ENCODE measurements at places on chromosomes 2 and 18.
A peak's percentile ranks its signal among the peaks of the same experiment; 100 is the strongest.

- no peak for DNase-seq
These were observed 137.1 kb upstream of the TWIST2 start for GRCh38 chr2:238710787-238711186.

GRCh38 chr2:11811036-11811654 lies 64.7 kb downstream of the LPIN1 start:
- no peak for DNase-seq

DNA sequence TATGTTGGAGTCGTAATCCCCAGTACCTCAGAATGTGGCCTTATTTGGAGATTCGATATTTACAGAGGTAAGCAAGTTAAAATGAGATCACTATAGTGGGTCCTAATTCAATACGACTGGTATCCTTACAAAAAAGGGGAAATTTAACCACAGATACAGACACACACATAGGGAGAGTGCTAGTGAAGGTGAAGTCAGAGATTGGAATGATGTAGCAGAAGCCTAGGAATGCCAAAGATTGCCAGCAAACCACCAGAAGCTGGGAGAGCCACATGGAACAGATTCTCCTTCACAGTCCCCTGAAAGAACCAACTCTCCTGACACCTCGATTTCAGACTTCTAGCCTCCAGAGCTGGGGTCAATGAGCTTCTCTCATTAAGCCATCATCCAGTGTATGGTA lies 17.7 kb upstream of the ACTR3 start:
- DNase-seq: no peak

DNA sequence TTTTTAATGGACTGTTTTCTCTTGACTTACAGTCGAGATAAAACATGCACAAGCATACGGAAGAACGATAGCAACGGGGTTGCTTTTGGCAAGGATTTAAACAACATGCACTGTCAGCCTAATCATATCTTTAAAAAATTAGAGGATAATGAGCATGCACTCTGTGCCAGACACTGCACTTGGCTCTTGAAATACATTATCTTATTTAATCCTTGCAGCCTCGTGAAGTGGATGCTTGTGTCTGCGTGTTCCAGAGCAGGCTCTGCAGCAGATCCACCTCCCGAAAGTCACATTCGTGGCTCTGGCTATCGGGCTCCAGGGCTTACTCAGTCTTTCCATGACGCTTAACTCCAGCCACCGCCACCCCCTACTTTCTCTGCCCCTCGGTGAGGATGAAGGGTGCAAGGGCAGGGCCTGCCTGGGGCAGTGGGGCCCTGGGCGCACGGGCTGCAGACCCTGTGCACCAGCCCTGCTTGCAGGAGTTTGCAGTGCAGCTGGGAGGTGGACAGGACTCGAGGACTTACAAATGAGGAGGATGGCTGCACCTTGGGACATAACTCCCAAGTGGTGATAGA lies 61.7 kb downstream of the ACKR3 start:
- no peak for DNase-seq

DNA sequence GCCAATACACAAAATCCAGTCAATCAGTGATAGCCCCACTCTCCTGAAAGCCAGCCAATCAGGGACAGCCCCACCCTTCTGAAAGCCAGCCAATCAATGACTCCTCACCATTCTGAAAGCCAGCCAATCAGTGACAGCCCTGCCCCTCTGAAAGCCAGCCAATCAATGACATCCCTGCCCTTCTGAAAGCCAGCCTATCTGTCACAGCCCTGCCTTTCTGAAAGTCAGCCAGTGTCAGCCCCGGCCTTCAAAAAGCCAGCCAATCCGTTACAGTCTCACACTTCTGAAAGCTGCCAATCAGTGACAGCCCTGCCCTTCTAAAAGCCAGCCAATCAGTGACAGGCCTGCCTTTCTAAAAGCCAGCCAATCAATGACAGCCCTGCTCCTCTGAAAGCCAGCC lies 95.9 kb upstream of the HDAC4 start:
- DNase-seq: no peak

GRCh38 chr2:153152036-153152435 lies 326.5 kb downstream of the RPRM start:
- no peak for DNase-seq

DNA sequence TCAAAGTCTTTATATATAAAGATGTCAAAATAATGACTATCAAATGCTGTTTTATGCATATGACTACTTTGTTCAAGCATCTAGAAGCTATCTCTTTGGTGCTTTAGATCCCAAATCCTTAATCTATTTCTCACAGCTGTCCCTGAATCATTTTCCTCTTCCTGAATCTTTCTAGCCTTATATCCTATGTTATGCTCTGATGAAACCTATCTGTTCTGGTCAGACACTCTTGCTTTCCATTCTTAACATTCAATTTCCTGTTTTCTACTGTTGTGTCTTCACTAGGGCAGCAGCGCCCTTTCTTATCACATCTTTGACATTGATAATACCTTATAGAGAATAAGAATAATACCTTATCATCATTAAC lies 6.3 kb upstream of the PARD3B start:
- DNase-seq: no peak

- no peak for DNase-seq
These were observed 52.7 kb downstream of the MAP2 start for GRCh38 chr2:209476367-209477208.

DNA sequence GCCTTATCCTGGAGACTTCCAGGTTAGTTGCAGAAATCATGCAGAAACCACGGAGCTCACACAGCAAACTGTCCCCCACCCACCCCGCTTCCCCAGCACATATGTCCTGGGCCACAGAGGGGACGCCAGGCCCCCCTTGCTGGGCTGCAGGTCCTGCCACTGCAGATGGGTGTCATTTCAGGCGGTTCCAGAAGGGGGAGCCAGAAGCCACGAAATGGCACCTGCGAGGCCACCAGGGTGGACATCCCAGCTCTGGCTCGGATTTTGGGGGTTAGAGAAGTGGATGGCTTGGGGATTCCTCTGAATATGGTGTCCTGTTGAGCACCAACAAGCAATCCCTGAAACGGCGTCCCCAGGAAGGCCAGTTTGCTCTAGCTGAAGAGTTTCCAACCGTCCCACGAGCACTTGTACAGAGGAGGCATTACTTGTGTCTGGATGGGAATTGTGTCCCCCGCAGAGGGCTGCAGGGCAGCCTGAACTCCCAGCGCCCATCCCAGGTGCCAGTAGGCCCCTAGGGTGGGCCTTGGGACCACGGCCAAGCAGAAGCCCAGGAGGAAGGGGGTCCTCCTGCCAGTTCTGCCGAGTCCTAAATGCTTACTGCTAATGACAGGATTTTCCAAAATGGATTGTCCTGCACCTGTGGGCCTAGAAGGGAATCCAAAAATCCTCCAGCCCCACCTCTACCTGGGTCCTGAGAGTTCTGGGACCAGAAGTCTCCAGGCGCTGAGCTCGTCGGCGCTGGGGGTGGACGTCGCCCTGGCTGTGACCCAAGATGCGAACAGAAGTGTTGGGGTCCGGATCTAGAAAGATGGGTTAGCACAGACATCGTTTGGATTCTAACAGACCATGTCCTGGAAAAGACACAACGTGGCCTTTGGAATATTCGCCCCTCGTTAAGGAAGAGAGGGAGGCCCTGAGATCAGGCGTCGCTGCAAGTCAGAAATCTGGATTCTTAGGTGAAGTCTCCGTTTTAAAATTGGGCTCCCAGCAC lies 14.6 kb upstream of the NFATC1 start:
- peak; percentile 69 for DNase-seq

- no peak for DNase-seq
These were observed 20.0 kb upstream of the SGPP2 start for GRCh38 chr2:222404151-222404905.

DNA sequence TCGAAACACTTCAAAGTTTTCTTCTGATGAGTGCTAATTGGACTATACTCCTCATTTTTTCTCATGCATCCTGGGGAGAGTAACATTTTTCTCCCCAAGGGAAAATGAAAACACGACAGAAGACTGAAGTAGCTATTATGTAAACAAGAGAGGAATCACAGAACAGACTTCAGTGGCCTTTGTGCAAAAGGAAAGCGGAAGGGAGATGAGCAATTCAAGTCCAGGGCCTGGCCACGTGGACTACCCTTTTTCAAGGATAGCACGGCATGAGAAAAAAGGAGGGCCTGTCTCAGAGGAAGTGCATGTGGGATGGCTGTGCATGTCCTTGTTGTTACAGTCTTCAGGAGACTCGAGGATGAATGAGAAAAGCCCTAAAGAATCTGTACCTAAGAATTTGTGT lies 43.8 kb upstream of the KCNE4 start:
- no peak for DNase-seq

GRCh38 chr2:232416521-232417470 lies 10.2 kb downstream of the ALPG start:
- no peak for DNase-seq

DNA sequence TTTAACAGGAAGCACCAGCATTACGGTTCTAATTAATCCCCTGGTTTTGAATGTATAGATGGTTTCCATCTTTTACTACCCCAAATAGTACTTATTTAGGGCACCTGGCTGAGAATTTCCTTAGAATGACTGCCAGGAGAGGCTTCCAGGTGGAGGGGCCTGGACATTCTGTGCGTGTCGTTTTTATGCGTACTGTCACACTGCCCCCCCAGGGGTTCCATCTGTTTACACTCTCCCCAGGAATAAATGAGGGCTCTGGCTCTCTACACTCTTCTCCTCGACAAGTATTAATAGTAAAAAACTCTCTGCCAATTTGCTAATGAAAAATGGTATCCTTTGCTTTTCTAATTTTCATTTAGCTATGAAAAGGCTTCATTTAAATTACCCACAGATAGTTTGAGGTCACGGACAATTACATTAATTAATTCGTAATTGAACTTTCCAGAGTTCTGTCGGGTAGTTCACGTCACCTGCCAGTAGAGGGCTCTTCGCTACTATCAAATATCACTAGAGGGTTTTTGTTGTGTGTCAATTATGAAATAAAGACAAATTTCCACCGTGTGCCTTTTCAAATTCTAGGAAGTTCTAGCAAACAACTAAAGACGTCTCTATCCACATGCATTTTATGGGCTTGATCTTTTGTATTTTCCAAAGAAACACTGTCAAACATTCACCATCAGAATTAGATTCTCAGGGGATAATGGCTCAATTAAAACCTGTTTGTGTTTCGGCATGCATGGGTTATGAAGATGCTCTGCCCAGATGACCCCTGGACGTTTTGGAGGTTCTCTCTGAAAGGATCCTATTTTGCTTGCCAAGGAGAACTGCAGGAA lies 88.8 kb upstream of the ASB18 start:
- DNase-seq: no peak

GRCh38 chr2:225091336-225091735 lies 49.1 kb upstream of the DOCK10 start:
- no peak for DNase-seq

DNA sequence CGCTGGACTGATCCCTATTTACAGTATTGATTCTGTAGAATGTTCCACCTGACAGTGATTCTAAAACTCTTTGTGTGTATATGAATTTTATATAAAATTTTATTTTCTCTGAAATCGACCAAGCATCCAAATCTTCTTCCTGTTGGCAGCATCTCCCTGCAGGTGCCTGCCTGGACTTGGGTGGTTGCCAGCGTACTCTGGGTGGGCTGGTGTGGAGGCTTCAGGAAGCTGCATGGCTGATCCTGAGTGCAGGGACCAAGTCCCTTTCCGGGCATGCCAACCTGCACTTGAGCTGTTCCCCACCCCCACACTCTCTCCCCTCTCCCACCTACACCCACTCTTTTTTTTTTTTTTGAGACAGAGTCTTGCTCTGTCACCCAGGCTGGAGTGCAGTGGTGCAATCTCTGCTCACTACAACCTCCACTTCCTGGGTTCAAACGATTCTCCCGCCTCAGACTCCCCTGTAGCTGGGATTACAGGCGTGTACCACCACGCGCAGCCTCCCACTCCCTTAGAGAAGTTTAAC lies 53.2 kb upstream of the ALKAL2 start:
- no peak for DNase-seq

DNA sequence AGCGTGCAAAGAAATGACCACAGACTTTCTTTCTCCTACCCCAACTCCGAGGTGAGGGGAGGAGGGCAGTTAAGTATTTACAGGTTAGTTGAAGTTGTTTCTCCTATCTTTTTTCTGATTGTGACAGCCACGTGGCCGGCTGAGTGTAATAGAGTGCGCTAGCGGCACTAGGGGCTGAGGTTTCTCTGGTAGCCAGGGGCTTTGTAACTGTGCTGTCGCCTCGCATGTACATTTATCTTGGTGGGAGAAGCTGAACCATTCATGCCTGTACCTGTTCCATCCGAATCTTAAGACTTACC lies 214.1 kb upstream of the STON1 start:
- peak; percentile 11 for DNase-seq

DNA sequence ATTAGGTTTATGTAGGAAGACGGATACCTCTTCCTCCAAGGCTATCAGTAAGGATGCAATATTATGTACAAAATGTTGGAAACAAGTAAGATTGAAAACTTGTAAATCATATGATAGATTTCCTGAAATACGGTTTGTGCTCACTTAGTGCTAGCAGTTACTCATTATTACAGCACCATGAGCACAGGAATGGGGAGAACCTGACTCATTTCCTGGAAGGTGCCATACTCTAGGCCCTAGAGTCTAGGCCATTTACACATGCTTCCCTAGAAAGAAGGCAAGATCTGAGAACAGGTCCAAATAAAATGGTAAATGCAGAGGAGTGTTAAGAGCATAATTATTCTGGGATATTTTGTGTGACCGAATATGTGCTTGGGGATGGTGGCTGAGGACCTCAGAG lies 467.7 kb upstream of the CELF4 start:
- DNase-seq: no peak

DNA sequence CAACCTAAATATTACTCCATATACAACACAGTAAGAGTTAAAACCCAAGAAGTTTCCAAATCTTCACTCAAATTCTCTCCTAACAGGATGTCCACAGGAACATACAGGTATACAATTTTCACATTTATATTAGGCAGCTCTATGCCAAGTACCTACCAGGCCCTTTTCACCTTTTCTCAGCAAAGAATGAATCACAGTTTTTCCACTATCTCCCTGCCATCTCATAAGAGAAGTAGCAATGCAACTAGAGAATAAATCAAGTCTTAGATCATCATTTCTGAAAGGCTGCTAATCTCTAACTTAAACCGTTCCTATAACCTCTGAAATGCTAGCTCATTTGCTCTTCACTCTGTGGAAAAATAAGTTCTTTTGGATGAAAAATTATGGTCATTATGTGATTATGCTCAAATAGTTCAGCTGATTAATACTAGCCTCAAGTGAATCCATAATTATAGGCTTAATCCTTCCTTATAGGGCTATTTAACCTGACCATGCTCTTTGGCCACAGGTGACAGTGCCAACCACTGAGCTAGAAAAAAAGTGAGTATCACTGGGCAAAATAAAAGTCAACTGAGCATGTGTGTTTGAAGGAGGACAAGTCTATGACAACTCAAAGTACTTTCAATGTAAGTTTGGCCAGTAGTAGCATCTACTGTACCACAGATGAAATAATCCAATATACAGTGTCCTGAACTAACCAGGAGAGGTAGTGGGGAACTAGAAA lies 79.7 kb downstream of the COBLL1 start:
- no peak for DNase-seq

- no peak for DNase-seq
These were observed 151.3 kb downstream of the CCDC85A start for GRCh38 chr2:56335101-56335500.

All from stimulated activated CD4-positive, alpha-beta T cell treated with anti-CD3 and anti-CD28 coated beads, Interleukin-15, amount 100 ng/mL, for 1 hour (primary cell).